ENCODE measurements at places on chromosomes 3 and 15. TPM values are rescaled to one million over a fixed set of nuclear protein-coding genes. Genes with fewer than 3 reads are reported as not detected.

DPPA4 gene
- polyA plus RNA-seq = 5.3 TPM

ARNT2 gene
- 34.2 TPM for polyA plus RNA-seq

EHHADH gene
- 7.9 TPM for polyA plus RNA-seq

CAPN3 gene
- 30.3 TPM for polyA plus RNA-seq

HIGD2B gene
- polyA plus RNA-seq = not detected

CATSPER2 gene
- polyA plus RNA-seq = 7.9 TPM

NEK11 gene
- polyA plus RNA-seq = 18.0 TPM

ATP13A4 gene
- polyA plus RNA-seq = 37.4 TPM

Measured in right lung (tissue), 10 donors.